ENCODE measurements at places on chromosomes 1 and 21.
A peak's percentile ranks its signal among the peaks of the same experiment; 100 is the strongest.

GRCh38 chr1:245698116-245698515 is 543.3 kb downstream of the KIF26B start:
- no peak overlapping the region for H3K27ac ChIP-seq
- no peaks in the 10 kb centered on the region for H3K4me1 ChIP-seq
- no peak overlapping the region for H3K4me3 ChIP-seq

- H3K4me3 ChIP-seq = no peak overlapping the region
- no peak for DNase-seq
- no peaks in the 10 kb centered on the region for H3K4me1 ChIP-seq
- H3K36me3 ChIP-seq = no peaks in the 10 kb centered on the region
- peaks cover 4% of the 10 kb centered on the region for H3K27me3 ChIP-seq
Observed at GRCh38 chr1:41479000-41479807, 5.3 kb downstream of the EDN2 start.

- no peaks in the 10 kb centered on the region for H3K36me3 ChIP-seq
- H3K4me3 ChIP-seq = no peak overlapping the region
- no peak overlapping the region for H3K27ac ChIP-seq
- no peaks in the 10 kb centered on the region for H3K4me1 ChIP-seq
- peaks cover 8% of the 10 kb centered on the region for H3K27me3 ChIP-seq
Observed at GRCh38 chr1:228984107-228984506, 248.8 kb downstream of the RHOU start.

DNA sequence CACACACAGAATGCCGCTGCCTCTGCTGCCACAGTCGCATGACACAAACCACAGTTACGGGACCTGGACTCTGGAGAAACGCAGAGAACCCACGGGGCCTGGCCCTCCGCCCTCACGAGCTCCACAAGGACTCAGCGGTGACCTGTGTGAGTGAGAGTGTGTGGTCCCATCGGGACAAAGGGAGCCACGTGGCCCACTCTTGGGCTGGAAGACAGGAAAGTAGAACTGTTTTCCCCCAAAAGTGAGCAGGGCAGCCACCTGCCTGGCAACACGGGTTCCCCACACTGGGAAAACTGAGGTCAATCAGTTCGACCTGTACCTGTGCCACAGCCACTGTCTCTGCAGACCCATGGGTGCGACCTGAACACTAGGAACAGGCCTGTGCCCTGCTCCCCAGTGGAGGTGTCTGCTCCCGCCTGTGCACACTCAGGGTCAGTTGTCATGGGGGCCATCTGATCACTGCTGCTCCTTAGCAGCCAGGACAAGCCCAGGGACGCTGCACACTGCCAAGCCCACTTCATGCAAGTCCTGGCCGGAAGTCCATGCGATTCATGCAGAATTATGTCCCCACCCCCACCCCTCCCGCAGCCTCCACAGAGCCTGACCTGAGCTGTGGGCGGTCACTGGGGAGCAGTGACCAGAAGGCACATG is 54.4 kb upstream of the ADARB1 start:
- no peak for DNase-seq
- H3K4me3 ChIP-seq = no peak overlapping the region
- H3K27ac ChIP-seq = no peak overlapping the region
- no peaks in the 10 kb centered on the region for H3K36me3 ChIP-seq
- H3K27me3 ChIP-seq = peaks cover 29% of the 10 kb centered on the region
- no peaks in the 10 kb centered on the region for H3K4me1 ChIP-seq

DNA sequence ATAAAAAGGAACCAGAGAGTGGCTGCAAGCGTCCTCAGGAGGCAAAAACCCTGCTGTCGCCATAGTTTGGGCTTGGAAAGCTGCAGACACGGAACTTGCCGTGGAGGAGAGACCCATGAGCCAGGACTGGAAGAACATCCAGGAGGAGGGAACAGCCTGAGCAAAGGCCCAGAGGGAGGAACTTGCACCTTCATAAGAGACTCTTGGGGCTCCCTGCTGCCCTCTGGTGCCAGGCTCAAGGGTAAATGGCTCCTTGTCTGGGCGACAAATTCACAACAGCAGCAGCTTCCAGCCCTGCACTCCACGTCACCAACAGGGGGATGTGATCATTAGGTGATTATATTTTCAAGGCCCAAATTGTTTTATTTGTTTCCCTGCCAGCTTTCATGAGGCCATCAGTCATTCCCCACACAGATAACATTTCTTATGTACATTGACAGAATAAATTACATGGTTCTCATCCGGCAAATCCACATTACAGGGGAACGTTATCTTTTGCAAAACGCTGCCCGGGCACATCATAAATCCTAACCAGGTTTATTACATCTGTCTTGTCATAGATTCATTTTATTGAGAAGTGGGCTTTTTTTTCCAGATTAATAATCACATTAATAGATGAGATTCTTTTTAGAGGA is 143.0 kb upstream of the GRIK3 start:
- H3K4me3 ChIP-seq = no peak overlapping the region
- no peaks in the 10 kb centered on the region for H3K4me1 ChIP-seq
- H3K27me3 ChIP-seq = peaks cover 9% of the 10 kb centered on the region

DNA sequence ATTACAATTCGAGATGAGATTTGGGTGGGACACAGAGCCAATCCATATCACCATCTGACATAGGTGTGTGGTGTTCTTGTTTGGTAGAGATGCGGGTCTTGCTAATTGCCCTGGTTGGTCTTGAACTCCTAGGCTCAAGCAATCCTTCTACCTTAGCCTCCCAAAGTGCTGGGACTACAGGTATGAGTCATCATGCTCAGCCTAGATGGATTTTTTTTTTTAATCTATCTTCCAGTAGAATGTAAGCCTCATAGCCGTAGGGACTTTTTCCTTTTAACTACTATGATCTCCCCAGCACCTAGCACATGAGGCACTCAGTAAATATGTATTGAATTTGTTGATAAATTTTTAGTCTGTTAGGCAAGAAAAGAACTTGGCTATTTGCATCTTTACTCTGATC is 94.6 kb upstream of the TENT5C start:
- H3K4me1 ChIP-seq = peaks cover 6% of the 10 kb centered on the region
- DNase-seq = no peak
- H3K27me3 ChIP-seq = no peaks in the 10 kb centered on the region
- no peak overlapping the region for H3K4me3 ChIP-seq
- peaks cover 2% of the 10 kb centered on the region for H3K36me3 ChIP-seq
- H3K27ac ChIP-seq = no peak overlapping the region

DNA sequence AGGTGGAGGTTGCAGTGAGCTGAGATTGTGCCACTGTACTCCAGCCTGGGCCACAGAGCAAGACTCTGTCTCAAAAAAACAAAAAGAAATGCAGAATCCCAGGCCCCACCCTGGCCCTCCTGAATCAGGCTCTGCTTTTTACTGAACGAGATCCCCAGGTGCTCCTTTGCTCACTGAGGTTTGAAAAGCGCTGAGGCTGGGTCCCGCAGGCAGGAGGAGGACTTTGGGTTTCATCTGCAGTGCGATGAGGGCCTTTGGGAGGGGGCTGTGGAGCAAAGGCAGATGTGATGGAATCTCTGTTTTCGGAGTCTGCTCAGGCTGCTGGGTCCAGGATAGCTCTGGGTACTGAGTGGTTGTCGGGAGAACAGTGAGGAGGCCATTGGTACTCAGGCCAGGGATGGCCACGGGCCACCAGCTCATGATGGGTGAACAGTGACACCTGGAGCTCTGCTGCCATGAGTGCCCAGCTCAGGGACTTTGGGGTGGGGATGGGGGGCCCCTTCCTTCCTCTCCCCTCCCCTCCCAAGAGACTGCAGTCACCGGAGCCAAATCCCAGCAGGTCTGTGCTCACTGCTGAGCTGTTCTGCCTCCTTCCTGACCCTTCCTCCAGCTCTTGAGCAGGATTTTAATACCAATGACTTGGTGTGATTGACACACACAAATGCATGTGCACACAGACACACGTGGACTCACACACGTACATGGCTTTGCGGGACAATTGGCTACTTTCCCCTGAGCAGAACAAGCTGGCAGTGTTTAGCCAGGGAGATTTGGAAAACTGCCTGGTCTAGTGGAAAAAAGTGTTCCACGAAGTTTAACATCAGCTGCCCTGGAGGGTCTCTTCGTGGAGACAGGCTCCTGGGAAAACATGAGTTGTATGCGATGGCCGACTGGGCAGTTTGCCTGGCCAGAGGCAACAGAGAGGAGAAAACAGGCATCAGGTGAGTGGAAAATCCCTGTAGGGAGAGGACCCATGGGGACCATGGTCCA is 3.6 kb upstream of the DHRS3 start:
- no peaks in the 10 kb centered on the region for H3K36me3 ChIP-seq
- DNase-seq = no peak
- no peak overlapping the region for H3K4me3 ChIP-seq
- H3K27me3 ChIP-seq = no peaks in the 10 kb centered on the region
- no peak overlapping the region for H3K27ac ChIP-seq

- H3K36me3 ChIP-seq = no peaks in the 10 kb centered on the region
- H3K4me3 ChIP-seq = no peak overlapping the region
- peaks cover 20% of the 10 kb centered on the region for H3K27me3 ChIP-seq
- no peak for DNase-seq
Observed at GRCh38 chr1:67748630-67749029, 63.6 kb downstream of the GADD45A start.

GRCh38 chr1:118429856-118430255 is 244.8 kb upstream of the SPAG17 start:
- no peak overlapping the region for H3K4me3 ChIP-seq
- no peak overlapping the region for H3K27ac ChIP-seq
- no peak for DNase-seq
- no peaks in the 10 kb centered on the region for H3K4me1 ChIP-seq
- no peaks in the 10 kb centered on the region for H3K36me3 ChIP-seq

DNA sequence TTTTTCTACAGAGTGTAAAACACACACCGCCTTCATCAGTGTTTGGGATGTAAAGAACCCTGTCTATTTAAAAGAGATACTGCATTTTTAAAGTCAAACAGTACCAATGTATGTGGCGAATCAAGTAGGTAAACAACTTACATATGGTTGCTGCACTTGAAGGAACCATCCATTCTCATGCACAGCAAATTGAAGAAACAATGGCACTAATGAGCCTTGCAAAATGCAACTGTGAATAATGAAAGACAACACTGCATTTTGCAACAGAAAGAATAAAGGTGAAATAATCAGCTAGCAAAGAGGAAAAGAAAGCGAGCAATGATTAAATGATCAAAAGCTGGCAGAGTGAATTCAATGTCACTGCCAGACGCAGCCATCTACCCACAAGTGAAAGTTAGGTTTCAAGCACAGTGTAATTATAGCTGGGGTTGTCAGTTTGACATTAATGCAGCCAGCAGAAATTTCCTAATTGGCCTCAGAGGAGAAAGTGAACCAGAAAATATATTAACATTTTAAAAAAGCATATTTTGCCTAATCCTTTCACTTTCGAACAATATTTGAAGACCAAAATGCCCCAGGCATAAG is 10.9 kb upstream of the BARHL2 start:
- peaks cover 10% of the 10 kb centered on the region for H3K36me3 ChIP-seq
- no peak overlapping the region for H3K27ac ChIP-seq
- DNase-seq = no peak
- H3K4me3 ChIP-seq = no peak overlapping the region
- peaks cover 57% of the 10 kb centered on the region for H3K4me1 ChIP-seq

GRCh38 chr1:115295904-115296696 is 41.9 kb downstream of the NGF start:
- no peaks in the 10 kb centered on the region for H3K4me1 ChIP-seq
- H3K4me3 ChIP-seq = no peak overlapping the region
- H3K36me3 ChIP-seq = no peaks in the 10 kb centered on the region
- H3K27ac ChIP-seq = no peak overlapping the region
- no peak for DNase-seq
- H3K27me3 ChIP-seq = peaks cover 4% of the 10 kb centered on the region

DNA sequence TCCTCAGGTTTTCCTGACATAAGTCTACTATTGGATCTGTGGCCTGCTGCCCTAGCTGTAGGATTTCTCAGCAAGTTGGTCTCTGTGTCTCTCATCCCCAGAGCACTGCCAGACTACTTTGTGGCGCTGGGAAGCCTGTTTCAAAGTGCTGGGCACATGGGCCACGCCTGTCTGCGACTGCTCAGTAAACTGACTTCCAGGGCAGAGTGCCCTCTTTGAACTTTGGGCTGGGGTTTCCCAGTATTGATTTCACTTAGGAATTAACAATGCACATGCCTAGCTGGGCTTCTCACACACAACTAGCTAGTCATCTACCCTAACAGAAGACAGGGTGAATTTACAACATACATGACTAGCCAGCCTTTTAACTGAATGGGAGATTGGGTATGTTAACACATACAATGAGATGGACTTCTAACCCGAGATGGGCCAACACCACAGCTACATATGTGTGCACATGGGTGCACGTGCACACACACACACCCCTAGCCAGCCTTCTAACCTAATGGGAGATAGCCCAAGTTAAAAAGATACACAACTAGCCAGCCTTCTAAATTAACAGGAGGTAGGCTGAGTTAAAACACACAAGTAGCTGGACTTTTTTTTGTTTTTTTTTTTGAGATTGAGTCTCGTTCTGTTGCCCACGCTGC is 6.9 kb upstream of the TRIM17 start:
- peaks cover 3% of the 10 kb centered on the region for H3K36me3 ChIP-seq
- peaks cover 13% of the 10 kb centered on the region for H3K27me3 ChIP-seq
- H3K27ac ChIP-seq = no peak overlapping the region
- peaks cover 6% of the 10 kb centered on the region for H3K4me1 ChIP-seq

DNA sequence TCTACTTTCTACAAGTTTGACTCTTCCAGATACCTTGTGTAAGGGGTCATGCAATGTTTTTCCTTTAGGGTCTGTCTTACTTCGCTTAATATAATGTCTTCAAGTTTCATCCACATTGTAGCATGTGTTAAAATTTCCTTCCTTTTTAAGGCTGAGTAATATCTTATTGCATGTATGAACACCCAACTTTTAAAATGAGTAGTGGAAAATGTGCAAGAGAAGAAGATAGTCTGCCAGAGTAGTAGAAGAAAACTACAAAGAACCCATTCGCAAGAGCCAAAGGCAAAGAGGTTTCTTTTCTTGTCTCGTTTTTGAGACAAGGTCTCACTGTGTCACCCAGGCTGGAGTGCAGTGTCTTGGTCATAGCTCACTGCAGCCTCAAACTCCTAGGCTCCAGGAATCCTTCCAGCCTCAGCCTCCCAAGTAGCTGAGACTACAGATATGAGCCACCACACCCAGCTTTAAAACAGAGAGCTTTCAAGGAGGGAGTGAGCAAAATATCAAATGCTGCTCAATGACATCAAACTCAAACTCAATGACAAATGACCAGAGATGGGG is 9.4 kb downstream of the IL23R start:
- H3K36me3 ChIP-seq = peaks cover 45% of the 10 kb centered on the region
- no peak for DNase-seq
- peak overlapping the region; percentile 76 for H3K4me3 ChIP-seq
- no peaks in the 10 kb centered on the region for H3K27me3 ChIP-seq

- no peak overlapping the region for H3K27ac ChIP-seq
- H3K36me3 ChIP-seq = no peaks in the 10 kb centered on the region
- DNase-seq = no peak
- no peaks in the 10 kb centered on the region for H3K4me1 ChIP-seq
- no peak overlapping the region for H3K4me3 ChIP-seq
- no peaks in the 10 kb centered on the region for H3K27me3 ChIP-seq
Observed at GRCh38 chr1:195663549-195664280, 944.5 kb downstream of the KCNT2 start.
